ENCODE measurements at places on chromosomes 12 and 14.

GRCh38 chr14:75804570-75805275 lies 143.7 kb downstream of the TTLL5 start:
- no peak for DNase-seq

GRCh38 chr12:123139926-123140675 lies 10.8 kb downstream of the PITPNM2 start:
- no peak for DNase-seq

DNA sequence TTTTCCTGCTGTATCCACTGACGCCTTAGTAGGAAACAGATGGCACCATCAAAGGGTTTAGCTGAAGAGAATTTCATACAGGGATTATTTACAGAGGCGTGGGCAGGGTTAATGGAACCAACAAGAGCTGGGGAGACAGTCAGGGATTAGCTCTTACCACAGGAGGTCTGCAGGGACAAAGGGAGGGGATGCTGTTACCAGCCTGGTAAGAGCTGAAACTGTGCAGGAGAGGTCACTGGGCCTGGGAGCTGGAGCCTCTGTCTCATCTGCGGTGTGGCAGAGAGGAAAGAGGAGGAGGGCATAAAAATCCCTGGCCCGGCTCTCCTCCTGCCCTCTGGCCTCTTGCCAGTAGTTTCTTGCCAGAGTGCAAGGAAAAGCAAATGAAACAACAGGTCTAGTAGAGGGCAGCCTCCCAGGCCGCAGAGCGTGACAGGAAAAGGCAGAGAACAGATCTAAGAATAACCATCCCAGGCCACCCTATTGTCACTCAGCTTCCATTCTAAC lies 18.9 kb upstream of the POC1B start:
- DNase-seq, result no peak

GRCh38 chr12:108964371-108965352 lies 56.2 kb downstream of the SVOP start:
- DNase-seq, result no peak

DNA sequence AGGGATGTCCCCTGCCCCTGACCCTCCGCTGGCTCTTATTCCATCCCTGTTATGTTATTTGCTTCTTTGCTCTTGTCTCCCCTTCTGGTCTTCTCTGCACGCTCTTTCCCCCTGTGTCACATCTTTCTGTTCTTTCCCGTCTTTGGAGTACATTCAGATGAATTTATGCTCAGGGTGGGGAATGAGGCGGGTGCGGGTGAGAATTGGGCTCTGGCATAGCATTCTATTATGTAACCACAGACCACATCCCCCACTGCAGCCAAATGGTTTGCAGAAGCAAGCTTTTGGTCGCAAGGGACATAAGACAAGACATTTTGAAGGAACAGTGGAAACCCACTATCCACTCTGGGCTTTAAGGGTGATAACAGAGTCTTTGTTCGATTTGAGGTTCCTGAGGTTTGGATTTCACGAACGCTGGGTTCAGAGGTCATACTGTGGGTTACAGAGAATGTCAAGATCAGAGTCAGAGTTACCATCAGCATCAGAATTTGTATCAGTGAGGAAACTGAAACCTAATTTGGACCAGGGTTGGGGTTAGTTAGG lies 3.8 kb downstream of the ENDOU start:
- no peak for DNase-seq

DNA sequence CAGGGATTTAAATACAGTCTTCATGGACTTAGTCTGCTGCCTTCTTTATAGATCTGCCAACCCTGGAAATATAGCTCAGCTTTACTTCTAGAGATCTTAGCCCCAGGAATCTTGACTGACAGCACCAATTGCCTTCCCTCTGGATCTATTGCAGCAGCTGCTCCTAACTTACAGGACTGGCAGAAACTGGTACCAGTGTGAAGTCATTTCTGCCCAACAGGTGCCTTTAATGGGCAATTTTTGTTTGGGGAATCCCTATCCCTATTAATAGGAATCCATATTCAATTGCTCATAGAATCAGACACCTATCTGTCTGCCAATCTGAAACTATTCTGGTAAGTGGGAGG lies 27.2 kb downstream of the SPX start:
- DNase-seq, result no peak

- no peak for DNase-seq
Observed at GRCh38 chr14:22484632-22485031, 104.4 kb downstream of the DAD1 start.

DNA sequence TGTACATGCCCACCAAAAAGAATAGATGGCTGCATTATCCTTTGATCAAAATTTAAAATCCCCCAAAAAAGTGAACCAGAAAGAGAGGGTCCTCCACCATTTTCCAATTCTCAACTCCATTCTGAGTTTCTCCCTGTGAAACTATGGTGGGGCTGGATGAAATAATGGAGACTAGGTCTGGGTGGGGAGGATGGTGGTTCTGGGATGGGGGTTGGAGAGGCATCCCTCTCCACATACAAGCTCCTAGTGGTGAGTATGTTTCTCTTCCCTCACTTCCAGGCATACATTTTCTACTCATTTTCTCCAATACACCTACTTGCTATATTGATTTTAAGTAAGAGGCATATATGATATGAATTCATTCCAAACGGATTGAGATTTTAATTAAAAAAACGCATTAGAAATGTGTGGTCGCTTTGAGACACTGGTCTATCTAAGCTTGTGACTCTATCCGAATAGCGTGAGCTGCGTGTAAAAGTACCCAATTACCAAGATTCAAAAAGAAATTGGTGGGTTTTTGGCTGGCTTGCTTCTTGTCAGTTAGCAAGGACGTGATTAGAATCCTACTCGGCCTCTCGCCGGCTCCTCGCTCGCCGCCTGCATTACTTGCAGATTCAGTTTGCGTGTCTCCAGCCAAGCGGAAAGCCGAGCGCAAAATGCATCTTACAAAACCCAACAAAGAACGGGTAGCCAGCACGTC lies 3.4 kb downstream of the ASCL1 start:
- DNase-seq, result no peak

DNA sequence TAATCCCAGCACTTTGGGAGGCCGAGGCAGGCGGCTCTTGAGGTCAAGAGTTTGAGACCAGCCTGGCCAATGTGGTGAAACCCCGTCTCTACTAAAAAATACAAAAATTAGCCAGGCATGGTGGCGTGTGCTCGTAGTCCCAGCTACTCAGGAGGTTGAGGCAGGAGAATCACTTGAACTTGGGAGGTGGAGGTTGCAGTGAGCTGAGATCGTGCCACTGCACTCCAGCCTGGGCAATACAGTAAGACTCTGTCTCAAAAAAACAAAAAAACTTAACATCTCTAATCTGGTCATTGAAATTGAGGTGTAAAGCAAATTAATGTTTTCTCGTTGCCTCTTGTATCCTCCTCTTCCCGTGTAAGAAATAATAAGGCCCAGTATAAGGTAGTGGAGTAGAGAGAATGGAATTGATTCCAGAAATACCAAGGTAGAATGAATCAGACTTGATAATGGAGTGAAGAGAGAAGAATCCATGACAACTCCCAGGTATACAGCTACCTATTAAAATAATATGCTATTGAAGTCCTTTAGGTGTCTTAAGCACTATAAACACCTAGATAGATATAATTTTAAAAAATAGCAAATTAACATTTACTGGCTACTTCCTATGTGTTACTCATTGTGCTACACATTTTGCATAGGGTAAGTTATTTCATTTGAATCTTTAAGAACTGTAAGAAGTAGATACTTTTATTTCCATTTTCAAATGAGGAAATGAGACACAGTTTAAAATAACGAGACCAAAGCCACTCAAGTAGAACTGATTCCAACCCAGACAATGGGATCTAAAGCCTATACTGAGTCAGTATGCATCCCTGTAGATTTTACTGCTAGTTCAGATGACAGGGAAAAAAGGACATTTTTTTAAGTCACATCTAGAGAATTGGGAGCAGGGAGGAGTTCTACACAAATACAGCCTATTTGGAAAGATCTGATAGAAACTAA lies 23.2 kb downstream of the RAP1B start:
- DNase-seq, result no peak

- no peak for DNase-seq
Observed at GRCh38 chr12:125284945-125285685, 219.9 kb downstream of the AACS start.

DNA sequence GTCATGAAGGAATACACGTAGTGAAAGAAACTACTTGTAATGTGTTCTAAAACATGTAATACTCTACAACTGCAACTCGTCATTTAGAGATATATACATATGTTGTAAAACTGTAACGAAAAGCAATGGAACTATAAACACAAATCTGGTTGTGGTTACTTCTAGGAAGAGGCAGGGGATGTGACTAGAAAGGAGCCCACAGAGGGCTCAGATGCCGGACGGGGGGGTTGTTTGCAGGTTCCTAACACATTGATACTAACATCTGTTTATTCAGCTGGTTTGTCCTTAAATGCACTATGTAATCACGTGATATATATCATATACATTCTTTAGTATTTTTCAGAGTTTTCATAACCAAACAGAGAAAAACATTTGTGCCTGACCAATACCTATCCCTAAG lies 16.1 kb upstream of the ANHX start:
- no peak for DNase-seq

Measured in activated naive CD8-positive, alpha-beta T cell treated with anti-CD3 and anti-CD28 coated beads, Interleukin-2, amount 50 U/mL, for 16 hours (primary cell).